RPMI7951 (cell line): ENCODE measurements at places on chromosomes 11 and 22. TPM values are rescaled to one million over a fixed set of nuclear protein-coding genes. Genes with fewer than 3 reads are reported as not detected.

HBE1 gene
- 4.6 and 6.4 TPM in 2 replicates for total RNA-seq

ZNF280A gene
- total RNA-seq = 0.59 and 0.96 TPM in 2 replicates

FOLR3 gene
- total RNA-seq = not detected in 2 replicates

PTPN5 gene
- not detected in 2 replicates for total RNA-seq

ASRGL1 gene
- 1.9 TPM in 2 replicates for total RNA-seq

CLDN5 gene
- not detected in 2 replicates for total RNA-seq

DNA sequence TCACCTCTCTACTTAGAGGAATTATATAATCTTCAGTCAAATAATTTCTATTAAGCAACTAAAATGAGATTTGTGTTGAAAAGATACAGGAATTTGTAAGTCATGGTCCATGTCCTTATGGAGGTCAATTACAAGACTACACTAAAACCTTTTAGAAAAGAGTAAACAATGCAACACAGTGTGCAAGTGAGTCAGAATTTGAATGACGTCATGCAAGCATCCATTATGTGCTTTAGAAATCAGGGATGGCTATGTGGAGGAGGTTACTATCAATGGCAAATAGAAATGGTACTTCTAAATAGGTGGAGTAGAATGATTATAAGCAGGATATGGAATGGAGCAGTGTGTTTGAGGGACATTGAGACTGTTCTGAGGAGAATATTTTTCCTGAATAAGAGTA is 16.6 kb downstream of the OR10D3 start:
- DNase-seq = peak; percentile 28

- peak; percentile 53 for DNase-seq
These were observed 30.0 kb upstream of the RAB39A start for GRCh38 chr11:107898270-107898669.

DNA sequence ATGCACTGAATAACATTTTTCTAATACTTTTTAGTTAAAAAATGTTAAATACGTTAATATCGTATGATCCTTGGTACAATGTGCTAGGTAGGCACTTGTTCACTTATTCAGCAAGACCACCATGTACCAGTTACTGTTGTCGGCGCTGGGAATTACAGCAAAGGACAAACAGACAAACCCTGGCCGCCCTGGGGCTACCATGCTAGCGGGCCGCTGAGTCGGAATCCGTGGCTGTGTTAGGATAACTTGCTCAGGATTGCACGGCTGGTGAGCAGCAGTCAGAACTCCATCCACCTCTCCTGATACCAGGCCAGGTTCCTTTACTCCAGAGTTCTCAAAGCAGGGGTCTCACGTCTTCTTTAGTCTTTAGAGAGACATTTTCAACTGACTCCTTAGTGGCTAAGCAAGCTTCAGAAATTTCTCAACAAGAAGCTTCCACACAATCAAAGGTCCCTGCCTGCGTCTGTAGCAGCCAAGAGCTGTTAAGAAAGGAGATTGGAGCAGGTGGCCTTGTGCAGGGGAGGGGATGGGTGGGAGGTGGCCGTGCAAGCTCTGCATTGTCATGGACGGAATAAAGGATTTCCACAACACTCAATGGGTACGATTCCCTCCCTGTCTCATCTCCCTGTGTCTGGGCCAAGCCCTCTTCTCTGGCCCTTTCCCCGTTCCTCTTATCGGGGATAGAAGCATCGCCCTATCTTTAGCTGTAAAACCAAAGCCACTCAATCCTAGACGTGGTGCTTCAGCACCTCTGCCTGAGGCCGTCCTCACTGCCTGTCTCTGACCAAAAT is 39.8 kb upstream of the NNMT start:
- no peak for DNase-seq

DNA sequence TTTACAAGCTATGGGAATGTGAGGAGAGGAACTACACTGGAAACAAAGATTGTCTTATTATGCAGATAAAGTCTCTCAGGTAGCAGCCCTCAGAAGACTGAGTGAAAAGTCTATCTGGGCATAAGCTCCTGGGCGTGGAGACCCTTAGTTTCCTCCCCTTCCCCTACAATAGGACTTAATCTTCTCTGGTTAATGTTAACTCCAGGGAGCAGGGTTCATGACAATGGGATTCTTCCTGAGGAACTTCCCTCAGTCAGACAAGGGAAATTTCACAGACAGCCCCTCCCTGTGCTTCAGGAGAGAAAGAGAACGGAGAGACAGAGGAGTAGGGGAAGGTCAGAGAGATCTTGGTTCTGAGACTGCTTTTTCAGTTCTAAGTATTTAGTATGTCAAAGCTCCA is 1428.6 kb downstream of the LRRC4C start:
- no peak for DNase-seq

GRCh38 chr11:44407211-44407996 is 97.5 kb upstream of the ALX4 start:
- DNase-seq = no peak

DNA sequence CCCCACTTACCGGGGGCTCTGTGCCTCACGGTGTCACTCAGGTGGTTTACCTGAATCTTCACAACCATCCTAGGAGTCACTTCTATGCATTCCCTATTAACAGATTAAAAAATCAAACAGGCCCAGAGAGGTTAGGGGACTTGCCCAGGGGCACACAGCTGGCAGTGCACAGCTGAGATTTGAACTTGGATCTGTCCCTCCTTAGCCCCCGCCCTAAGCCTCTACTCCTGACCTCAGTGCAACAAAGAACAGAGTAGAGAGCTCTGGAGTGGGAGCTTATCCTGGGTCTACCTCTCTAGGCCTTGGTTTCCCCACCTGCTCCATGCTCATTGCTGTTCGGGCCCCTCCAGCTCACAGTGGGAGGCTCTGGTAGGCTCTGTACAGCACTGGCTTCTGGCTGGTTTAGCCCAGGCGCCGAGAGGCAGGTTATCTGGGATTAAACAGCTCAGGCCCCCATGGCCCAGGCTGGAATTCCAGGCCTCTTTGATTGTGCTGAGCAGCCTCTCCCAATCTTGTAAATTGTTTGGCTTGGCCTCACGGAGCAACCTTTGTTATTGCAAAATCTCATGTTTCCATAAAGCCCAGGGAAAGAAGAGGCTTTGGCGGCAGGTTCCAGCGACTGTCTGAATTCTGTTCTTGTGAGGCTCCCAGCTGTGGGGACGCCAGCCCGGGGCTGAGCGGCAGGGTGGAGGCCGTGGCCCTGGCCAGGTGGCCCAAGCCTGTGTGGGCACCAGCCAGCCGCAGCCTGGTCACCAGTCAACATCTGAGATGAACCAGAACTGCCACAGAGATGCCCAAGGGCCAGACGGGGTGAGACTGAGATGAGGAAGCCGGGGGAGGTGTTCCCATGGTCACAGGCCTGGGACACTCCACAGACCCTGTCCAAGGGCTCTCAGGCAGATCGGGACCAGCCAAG is 28.9 kb upstream of the SHISAL1 start:
- DNase-seq = no peak

- DNase-seq = no peak
These were observed 36.9 kb upstream of the PDE2A start for GRCh38 chr11:72711141-72711540.

DNA sequence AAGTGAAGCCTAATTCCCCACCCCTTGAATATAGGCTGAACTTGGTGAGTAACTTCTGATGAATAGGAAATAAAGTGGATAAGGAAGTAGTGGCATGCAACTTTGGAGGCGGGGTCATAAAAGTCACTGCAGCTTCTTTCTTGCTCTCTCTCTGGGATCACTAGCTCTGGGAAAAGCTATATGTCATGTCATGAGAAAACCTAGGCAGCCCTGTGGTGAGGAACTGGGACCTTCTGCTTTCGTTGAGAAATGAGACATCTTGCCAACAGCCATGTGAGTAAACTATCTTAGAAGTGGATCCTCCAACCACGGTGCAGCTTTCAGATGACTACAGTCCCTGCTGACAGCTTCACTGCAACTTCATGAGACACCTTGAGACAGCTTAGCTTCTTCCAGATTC is 15.7 kb downstream of the ZNF214 start:
- peak; percentile 48 for DNase-seq
